ENCODE measurements at places on chromosomes 7 and 10.

DNA sequence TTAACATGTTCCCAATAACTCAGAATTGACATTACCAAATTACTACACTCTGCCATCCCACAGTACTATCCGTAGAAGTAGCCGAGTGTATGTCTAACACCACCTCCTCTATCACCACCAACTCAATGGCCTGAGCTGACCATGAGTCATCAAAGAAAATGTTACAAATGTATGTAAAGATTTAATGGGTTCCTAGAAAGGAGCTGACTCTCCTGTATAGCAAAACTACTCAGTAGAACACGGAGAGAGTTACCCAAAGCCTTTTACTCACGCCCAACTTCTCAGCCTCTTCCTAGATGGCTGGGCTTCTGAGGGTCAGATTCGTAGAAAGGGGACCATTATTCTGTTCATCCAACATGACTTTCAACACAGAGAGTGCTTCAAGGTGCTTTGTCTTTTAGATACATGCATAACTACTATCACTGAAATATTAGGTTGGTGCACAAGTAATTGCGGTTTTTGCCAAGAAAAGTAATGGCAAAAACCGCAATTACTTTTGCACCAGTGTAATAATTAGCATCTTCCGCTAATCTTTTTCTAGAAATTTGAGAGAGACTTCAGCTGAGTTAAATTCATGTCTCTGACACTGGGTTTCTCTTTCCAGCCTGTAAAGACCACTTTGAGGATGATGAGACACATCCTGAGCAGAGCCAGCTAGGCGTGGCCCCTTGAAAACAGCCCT lies 24.0 kb upstream of the NANOS1 start:
- DNase-seq, result no peak

DNA sequence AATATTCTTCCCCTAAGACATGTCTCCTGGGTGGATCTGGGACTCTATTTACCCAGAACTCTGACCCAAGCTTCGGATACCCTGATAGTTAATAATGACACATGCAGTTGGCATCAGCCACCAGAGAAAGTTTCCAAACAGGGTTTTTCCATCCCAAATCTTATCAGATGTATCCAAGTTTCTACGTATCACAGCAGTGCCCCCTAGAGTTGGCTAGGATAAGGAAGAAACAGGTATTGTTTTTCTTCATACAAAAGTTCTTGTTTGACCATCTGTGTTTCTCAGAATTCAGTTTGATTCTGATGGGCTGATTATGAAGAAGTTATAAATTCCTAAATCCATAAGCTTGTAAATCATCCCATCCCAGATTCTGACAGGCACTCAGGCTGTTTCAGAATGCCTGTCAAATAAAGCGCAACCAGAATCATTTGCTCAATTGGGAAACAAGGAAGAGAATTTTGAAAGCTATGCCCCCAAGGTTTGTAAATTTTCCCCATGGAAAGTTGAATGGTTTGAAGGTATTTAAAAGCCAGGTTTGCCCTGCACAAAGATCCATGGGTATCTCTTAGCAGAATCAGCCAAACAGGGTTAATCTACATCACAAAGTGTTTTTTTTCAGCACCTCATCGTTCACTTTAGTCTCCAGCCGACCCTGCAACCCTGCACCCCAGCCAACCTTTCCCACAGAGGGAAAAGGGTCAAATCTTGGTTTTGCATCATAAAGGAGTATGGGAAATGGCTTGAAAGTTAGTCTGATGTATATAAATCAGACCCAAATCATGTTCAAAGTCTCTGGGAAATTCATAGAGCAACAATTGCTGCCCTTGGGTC lies 47.4 kb downstream of the NRAP start:
- no peak for DNase-seq

- no peak for DNase-seq
Observed at GRCh38 chr7:3201937-3202710, 98.9 kb upstream of the SDK1 start.

GRCh38 chr7:158013085-158013668 lies 574.4 kb downstream of the PTPRN2 start:
- no peak for DNase-seq

- no peak for DNase-seq
Observed at GRCh38 chr7:86477343-86477935, 166.3 kb upstream of the GRM3 start.

Data from hepatic stellate cell (primary cell).